Activated CD4-positive, alpha-beta T cell treated with anti-CD3 and anti-CD28 coated beads, Interleukin-2, amount 50 U/mL, for 1 hour (primary cell): ENCODE measurements at places on chromosomes 2 and 18.

DNA sequence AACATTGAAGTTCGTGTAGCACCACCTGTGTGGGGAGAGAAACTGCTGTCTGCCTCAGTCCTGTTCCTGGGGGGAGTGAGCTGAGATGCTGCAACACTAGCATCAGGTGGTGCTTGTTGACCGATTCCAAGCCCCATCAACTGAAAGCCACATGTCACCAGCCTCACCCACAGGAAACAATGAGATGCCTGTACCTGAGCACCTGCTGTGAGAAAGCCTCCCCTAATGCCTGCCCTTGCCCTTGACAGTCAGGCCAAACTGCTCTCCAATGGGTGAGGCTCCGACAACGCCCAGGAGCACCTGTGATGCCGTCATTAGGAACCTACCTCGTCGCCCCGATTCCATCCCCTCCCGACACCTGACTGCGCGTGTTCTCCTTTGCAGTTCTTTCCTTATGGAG is 104.6 kb downstream of the SMC6 start:
- DNase-seq: no peak

GRCh38 chr2:118386641-118387302 is 298.5 kb downstream of the INSIG2 start:
- no peak for DNase-seq

DNA sequence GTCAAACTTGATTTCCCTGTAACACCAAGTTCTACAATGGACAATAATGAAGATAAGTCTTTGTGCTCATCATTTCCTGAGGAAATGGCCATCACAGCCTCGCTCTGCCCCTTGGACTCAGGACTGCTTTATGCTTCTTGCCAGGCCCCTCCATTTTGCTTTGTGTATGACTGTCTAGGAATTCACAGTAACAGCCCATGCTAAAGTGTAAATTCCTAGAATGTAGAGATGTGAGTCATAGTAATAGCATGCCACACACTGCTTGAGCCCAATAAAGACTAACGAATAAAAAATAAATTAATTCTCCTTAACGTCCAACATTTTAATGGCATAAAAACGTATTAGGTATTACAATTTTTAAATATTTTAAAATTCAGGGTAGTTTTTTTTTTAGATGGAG is 226.5 kb downstream of the PID1 start:
- no peak for DNase-seq

- peak; percentile 63 for DNase-seq
These were observed 65.1 kb downstream of the MBP start for GRCh38 chr18:77067291-77068061.

DNA sequence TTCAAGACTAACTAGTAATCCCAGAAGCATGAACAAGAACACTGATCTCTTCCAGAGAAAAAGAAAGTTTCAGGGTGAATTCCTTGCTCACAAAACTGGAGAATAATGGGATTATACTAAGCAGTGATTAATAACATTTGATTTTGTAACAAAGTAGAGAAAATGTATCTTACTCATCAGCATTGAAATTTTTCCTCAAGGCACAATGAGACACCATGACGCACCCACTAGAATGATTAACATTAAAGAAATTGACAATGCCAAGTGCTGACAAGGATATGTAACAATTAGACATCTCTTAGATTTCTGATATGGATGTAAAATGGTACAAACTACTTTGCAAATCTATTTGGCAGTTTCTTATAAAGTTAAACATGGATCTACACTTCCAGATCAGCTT is 101.1 kb upstream of the EPHA4 start:
- DNase-seq: no peak

DNA sequence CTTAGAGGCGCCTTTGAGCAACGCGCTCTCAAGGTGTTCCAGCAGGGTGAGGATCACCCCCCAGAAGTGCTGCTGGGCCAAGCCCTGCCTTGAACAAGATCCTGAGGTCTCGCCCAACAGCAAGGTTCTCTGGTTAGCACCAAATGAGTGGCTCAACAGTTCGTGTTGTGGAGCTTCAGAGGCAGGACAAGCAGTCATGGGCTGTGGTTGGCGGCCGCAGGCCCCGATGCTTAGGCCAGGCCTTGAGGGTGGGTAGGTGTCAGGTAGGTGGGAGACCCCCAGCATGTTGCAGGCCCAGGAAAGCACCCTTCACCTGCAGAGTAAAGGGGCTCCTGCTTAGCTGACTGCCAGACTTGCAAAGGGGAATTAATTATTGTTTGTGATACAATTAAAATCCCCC is 70.2 kb upstream of the FOSL2 start:
- DNase-seq: no peak

DNA sequence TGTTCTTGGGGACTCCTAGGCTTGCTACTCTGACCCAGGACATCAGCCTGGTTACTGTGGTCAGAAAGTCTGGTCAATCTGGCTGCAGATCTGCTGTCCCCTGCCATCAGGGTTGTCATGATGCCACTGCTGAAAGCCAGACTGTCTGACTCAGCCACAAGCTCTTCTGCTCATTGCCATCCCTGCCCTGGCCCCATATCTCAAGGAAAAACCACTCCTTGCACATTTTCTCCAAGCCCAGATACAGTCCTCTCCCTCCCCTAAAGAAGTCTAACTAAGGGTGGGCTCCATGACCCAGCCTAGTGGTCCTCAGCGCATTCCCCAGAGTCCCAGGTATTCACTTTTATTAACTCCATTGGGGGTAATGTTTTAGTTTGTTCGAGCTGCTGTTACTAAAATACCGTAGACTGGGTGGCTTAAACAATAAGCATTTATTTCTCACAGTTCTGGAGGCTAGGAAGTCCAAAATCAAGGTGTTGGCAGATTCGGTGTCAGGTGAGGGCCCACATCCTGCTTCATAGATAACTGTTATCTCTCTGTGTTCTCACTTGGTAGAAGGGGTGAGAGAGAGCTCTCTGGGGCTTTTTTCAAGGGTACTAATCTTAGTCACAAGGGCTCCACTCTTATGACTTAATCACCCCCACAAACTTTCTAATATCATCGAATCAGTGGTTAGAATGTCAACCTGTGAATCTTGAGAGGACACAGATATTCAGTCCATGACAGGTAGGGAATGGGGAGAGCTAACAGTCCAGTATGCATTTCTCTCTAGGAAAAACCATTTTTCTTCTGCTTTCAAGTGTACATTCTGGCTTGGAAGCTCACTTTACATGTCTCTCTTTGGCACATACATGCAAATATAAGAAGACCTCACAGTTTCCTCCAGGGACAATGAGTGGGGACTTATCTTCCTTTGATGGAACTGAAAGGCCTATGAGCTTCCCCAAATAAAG is 94.8 kb upstream of the CXCR4 start:
- no peak for DNase-seq

DNA sequence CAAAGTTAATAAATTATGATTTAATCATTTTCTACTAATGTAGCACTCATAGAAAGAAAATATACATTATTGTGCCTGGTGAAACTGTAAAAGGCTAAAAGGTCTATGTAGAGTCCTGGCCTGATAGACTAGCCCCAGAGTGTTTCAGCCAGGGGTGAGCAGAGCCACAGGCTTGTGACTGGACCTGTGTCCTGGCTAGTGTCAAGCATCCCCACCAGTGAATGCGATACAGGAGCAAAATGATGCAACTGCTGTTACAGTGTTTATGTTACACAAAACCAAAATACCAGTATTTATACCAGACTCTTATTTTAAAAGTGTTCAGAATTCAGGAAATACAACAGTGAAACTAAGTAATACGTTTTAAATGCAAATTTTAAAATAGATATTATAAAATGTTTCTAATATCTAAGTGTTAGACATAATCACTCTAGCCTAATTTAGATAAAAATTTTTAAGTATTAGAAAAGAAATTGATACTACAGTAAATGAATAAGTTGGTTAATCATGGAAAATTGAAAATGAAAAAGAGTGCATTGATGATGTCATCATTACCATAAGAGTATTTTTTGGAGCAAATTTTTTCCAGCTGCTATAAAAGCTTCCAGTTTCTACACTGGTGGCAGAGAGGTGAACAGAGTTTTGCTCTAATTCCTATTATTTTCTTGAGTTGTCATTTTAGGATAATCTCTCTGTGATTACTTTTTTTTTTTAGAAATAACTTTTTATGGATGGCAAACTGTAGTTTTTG is 6.2 kb upstream of the TSPYL6 start:
- no peak for DNase-seq

DNA sequence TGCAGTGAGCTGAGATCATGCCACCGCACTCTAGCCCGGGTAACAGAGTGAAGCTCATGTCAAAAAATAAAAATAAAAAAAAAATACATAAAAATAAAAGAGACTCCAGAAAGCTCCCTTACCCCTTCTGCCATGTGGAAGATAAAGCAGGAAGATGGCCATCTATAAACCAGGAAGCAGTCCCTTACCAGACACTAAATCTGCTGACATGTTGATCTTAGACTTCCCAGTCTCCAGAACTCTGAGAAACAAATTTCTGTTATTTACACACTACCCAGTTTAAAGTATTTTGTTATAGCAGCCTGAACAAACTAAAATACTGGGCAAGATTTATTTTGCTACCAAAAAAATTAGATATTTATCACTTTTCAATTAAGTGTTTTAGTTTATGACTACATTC is 136.2 kb upstream of the SMAD7 start:
- no peak for DNase-seq

GRCh38 chr2:226664140-226664539 is 135.5 kb downstream of the IRS1 start:
- no peak for DNase-seq

GRCh38 chr18:35695803-35696202 is 114.3 kb downstream of the GALNT1 start:
- DNase-seq: no peak

- no peak for DNase-seq
These were observed 34.1 kb downstream of the MIB1 start for GRCh38 chr18:21774722-21775121.

DNA sequence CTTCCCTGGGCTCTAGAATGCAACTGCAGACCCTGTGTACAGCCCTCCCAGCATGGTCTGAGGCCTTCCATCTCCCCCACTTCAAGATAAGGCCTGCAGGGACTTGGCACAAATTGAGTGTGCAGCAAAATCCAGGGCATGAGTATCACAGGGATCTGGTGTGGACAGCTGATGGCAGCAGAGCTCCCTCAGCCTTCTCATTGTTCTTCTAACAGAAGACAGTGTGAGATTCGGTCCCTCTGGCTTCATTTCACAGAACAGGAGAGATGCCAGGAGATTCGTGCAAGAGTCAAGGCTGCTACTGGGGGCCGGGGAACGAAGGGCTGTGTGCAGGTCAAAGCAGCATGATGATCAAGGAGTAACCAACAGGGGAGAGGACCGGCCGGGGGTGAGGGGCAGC is 85.8 kb downstream of the UXS1 start:
- DNase-seq: no peak

- no peak for DNase-seq
These were observed 27.3 kb upstream of the GPR17 start for GRCh38 chr2:127618551-127619202.

GRCh38 chr2:239328351-239329191 is 72.2 kb downstream of the HDAC4 start:
- DNase-seq: no peak

- no peak for DNase-seq
These were observed 715.1 kb upstream of the SLC8A1 start for GRCh38 chr2:41167014-41167413.

DNA sequence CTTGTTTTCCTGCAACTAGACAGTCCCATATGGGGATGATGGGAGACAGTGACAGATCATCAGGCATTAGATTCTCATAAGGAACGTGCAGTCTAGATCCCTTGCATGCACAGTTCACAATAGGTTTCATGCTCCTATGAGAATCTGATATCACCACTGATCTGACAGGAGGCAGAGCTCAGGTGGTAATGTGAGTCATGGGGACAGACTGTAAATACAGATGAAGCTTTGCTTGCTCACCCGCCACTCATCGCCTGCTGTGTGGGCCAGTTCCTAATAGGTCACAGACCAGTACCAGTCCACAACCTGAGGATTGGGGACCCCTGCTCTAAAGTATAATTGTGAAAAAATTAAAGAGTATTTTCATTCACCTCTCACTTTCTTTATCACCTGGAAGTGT is 23.6 kb upstream of the RAB1A start:
- no peak for DNase-seq

- no peak for DNase-seq
These were observed 1.8 kb downstream of the SERPINB13 start for GRCh38 chr18:63588909-63589308.

DNA sequence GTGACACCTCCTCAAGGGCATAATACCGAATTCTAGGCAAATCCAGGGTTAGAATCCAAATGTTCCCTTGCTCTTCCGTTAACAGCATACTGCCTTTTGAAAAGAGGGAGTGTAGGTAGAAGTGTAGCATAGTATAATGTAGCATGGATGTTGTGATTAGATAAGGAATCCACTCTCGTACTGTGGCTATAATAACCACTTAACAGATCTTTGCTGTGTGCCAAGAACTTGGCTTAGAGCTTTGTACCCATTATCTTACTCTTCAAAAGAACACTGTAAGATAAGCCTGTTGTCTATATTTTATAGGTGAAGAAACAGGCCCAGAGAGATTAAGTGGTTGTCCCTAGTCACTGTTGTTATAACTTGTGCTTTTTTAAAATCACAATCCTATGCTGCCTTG is 24.2 kb downstream of the WDR75 start:
- no peak for DNase-seq

DNA sequence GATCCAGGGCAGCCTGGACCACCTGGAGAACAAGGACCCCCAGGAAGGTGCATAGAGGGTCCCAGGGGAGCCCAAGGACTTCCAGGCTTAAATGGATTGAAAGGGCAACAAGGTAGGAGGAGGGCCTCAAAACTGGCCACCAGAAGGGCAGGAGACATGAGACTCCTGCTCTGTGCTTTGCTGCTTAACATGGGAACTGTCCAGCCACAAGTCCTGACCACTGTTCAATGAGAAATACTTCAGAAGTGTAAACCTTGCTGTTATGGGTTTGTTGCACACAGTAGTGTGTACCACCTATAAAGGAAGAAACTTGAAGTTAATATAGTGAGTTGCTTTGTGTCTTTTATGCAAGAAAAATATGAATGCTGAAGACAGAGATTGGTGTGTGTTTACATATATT is 44.2 kb upstream of the MFF start:
- no peak for DNase-seq

GRCh38 chr2:185618625-185619024 is 120.0 kb upstream of the FSIP2 start:
- no peak for DNase-seq

GRCh38 chr2:27127883-27128667 is 4.5 kb downstream of the ABHD1 start:
- DNase-seq: no peak

DNA sequence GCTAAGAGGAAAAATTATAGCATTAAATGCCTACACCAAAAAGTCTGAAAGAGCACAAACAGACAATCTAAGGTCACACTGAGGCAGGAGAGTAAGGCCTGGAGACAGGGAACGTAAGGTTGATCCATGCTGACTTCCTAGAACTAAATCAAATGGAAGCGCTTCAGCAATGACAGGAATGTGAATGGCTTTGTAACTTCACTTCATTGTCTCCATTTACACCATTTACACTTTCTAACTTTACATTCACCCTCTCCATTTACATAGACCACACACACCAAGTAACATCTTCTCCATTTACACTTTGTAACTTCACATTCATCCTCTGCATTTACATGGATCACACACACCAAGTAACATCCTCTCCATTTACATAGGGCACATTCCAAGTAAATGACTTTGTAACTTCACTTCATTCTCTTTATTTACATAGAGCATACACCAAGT is 103.1 kb upstream of the SPATS2L start:
- no peak for DNase-seq

GRCh38 chr18:55753643-55754263 is 165.8 kb upstream of the TCF4 start:
- no peak for DNase-seq
